Body of pancreas (tissue), 4 donors: ENCODE measurements at places on chromosomes 3 and 15. TPM values are rescaled to one million over a fixed set of nuclear protein-coding genes. Genes with fewer than 3 reads are reported as not detected.

- H3K27me3 ChIP-seq, result no peaks in the 10 kb centered on the region
- no peaks in the 10 kb centered on the region for H3K36me3 ChIP-seq
- no peak overlapping the region for H3K27ac ChIP-seq
- no peaks in the 10 kb centered on the region for H3K4me1 ChIP-seq
Observed at GRCh38 chr3:77816366-77816765, 776.5 kb downstream of the ROBO2 start.

DNA sequence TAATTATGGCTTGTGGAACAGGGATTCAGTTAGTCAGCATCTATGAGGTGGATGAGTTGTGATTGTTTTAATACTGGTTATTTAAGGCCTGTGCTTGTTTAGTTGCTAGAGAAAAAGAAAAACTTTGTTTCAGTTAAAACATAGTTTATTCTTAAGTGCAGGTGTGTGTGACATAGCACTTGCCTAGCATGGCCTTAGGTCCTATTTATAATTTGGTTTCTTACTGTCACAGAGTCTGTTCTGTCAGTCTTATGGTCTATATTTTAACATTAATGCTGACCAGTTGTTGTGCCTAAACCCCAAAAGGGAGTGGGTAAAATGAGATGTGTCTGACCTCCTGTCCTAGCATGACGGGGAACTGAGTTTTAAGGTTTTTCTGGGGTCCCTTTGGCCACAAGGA is 486.3 kb downstream of the ZIC1 start:
- H3K27me3 ChIP-seq, result no peaks in the 10 kb centered on the region
- DNase-seq, result no peak
- H3K4me1 ChIP-seq, result peaks cover 2% of the 10 kb centered on the region
- H3K36me3 ChIP-seq, result no peaks in the 10 kb centered on the region

DNA sequence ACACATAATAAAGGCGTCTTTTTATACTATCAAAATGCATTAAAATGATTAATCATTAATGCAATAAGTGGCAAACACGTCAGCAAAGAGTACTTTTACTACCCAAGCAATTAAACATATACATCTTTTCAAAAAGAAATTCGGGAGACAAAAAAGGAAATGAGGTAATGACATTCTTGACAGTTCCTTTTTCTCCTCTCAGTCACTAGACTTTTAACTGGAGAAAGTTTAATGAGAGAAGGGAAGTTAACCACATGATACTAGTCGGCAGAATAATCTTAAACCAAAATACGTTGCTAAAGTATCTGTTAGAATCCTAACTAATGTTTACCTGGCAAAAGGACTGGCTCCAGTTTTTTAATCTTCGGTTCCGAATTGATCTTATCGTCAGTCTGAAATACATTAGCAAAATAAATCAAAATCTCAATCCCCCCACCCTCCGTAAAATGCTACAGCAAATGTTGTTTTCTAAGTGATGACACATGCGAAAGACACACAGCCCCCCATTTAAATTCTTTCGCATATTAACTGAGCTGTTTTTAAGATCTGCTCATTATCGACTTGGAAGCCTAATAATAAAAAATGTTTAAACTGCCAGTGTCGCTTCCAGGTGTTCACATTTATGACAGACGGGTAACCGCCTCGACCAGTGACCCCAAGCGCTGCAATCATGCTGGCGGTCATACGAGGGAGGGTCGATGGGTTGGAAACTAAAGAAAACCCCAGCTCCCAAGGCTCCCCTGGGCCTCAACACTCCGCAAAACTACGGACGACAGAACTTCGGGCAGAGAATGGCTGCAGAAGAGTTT is 778 bp downstream of the MTMR10 start:
- H3K36me3 ChIP-seq, result no peaks in the 10 kb centered on the region
- peak overlapping the region; percentile 93 for H3K4me3 ChIP-seq
- no peaks in the 10 kb centered on the region for H3K27me3 ChIP-seq
- peaks cover 34% of the 10 kb centered on the region for H3K4me1 ChIP-seq
- no peak for DNase-seq

MAP1A gene
- 3.1 TPM for total RNA-seq

CAMKV gene
- not detected for total RNA-seq

C2CD4A gene
- total RNA-seq, result 2.1 TPM

GRCh38 chr3:195117978-195118581 is 152.9 kb downstream of the XXYLT1 start:
- no peak overlapping the region for H3K27ac ChIP-seq
- H3K4me3 ChIP-seq, result no peak overlapping the region
- no peak for DNase-seq
- no peaks in the 10 kb centered on the region for H3K4me1 ChIP-seq
- H3K27me3 ChIP-seq, result no peaks in the 10 kb centered on the region

DNA sequence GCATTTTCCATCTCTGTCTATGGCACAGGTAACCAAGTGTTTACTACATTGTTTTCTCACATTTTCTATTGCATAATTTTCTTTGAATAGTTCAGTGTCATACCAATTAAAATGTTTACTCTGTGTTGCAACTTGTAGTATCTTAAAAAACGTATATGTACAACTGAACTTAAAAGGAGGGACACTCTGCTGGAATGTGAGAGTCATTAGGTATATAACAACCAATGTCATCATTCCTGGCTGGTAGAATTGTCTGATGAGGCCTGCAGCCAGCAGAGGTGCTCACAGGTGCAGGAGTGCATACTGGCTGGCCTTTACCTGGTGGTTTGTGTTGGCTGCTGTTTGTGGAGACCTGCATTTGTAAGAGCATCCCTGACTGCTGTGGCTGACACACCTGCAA is 19.1 kb upstream of the RARRES1 start:
- no peak overlapping the region for H3K27ac ChIP-seq
- no peaks in the 10 kb centered on the region for H3K27me3 ChIP-seq
- H3K4me3 ChIP-seq, result no peak overlapping the region
- H3K36me3 ChIP-seq, result no peaks in the 10 kb centered on the region
- no peak for DNase-seq

DNA sequence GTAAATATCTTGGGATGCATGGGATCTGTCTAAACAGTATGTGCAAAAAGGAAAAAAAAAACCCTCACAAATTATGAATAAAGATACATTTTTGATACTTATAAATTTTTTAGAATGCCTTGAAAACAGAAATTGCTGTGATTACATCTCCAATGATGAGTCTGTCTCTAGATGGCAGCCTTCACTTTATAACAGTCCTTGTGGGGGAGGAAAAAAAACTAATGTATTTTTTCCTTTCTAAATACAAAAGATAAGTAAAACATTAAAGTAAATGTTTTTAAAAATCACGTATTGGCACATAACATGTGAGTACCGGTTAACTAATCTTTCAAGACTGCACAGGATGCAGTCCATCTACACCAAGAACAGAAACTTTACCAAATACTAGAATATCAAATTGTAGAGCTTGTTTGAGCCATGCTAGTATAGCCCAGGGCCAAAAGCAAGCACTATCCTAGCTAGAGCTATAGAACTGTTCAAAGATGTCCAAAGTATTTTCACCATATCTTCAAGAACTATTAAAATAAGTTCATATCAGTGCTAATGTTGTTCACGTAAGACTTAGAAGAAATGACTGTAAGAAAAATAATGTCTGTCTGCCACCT is 206.4 kb downstream of the STAG1 start:
- no peak overlapping the region for H3K4me3 ChIP-seq
- H3K27ac ChIP-seq, result no peak overlapping the region
- no peaks in the 10 kb centered on the region for H3K27me3 ChIP-seq
- H3K4me1 ChIP-seq, result peaks cover 11% of the 10 kb centered on the region
- DNase-seq, result no peak

DNA sequence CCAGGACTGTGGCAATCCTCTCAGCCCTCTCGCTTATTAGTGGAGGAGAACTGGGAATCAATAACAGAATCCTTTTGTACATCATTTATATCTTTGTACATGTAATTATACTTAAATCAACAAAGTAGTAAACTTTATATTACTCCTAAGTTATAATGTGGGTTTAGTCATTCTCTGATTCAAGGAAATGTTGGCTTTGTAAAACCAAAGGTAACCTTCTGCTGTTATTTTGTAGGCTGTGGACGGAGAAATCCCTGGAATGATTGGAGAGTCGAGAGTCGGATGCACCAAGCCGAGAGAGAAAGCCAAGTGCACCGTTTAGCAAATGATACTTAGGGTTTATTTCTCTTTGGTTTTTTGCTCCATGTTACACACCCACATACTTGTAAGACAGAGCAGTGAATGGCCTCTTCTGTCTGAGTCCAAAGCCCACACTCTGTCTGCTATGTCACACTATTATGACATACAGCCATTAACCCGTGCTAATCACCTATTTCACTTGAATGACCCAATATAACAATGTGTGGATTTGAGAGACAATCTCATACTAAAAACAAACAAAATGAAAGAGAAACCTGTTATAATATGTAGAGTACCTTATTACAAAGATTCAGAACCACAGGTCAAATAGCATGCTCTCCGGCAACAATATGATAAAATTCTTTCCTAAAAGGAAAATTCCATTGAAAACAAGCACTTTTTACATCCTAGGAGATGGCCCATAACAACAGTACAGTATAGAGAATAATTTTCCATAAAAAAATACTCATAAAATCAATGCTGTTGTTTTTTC is 72.2 kb downstream of the MECOM start:
- no peaks in the 10 kb centered on the region for H3K36me3 ChIP-seq
- no peak overlapping the region for H3K27ac ChIP-seq
- DNase-seq, result no peak
- H3K4me3 ChIP-seq, result no peak overlapping the region

NR2E3 gene
- 0.52 TPM for total RNA-seq

DNA sequence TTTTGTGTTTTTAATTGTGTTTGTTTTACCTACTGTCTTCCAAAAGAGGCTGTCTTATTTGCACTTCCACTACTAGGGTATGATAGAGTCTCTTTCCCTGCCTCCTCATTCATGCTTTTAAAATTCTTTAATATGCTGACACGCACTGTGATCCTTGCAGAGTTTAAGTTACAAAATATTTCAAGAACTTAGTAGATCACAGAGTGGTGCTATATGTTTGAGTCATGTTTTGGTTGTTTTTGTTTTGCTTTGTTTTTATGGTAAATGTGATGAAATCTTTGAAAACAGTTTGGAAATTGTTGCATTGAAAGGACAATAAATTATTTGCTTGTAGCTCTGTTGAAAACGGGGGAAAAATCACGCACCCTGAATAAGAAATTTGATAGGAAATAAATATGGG is 5.9 kb upstream of the ABHD10 start:
- no peak overlapping the region for H3K4me3 ChIP-seq
- H3K27ac ChIP-seq, result no peak overlapping the region
- DNase-seq, result no peak
- H3K36me3 ChIP-seq, result no peaks in the 10 kb centered on the region
- no peaks in the 10 kb centered on the region for H3K4me1 ChIP-seq

DNA sequence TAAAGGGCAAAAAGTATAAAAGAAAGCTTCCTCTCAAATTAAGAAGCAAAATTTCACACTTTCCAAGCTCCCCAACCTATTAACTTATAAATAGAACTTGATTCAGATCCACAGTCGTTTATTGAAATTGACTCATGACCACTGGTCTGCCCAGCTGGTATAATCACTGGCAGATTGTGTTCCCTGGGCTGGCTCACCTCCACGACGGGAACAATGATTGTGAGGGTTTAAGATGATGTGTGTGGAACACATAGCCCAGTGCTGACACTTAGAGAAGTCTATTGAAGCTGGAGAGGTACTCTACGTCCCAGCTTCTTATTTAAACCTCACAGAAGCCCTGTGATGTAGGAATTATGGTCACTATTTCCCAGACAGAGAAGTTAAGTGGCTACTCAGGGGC is 90.4 kb downstream of the MB21D2 start:
- H3K4me3 ChIP-seq, result no peak overlapping the region
